ENCODE measurements at places on chromosomes 12 and 14.
A peak's percentile ranks its signal among the peaks of the same experiment; 100 is the strongest.

DNA sequence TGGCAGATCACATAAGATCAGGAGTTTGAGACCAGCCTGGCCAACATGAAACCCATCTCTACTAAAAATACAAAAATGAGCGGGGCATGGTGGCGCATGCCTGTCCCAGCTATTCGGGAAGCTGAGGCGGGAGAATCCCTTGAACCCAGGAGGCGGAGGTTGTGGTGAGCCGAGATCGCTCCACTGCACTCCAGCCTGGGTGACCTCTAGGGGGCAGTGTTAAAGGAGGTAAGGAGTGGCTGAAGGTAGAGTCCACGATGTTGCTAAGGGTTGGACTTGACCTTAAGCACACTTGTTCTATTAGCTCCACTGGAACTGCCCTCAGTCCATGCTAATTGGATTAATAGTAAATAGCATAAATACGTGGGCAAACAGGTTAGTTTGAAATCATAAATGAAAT lies 62.4 kb upstream of the PSMC1 start:
- peak; percentile 53 for DNase-seq

DNA sequence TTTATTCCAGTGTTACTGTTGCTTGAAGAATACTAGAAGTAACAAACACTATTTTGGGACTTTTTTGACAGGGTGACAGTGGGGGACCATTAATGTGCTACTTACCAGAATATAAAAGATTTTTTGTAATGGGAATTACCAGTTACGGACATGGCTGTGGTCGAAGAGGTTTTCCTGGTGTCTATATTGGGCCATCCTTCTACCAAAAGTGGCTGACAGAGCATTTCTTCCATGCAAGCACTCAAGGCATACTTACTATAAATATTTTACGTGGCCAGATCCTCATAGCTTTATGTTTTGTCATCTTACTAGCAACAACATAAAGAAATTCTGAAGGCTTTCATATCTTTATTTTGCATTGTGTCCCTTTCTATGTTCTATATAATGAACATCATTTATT lies 44.5 kb downstream of the TMPRSS12 start:
- no peak for DNase-seq

GRCh38 chr14:29865299-29865698 lies 62.3 kb downstream of the PRKD1 start:
- DNase-seq = no peak

DNA sequence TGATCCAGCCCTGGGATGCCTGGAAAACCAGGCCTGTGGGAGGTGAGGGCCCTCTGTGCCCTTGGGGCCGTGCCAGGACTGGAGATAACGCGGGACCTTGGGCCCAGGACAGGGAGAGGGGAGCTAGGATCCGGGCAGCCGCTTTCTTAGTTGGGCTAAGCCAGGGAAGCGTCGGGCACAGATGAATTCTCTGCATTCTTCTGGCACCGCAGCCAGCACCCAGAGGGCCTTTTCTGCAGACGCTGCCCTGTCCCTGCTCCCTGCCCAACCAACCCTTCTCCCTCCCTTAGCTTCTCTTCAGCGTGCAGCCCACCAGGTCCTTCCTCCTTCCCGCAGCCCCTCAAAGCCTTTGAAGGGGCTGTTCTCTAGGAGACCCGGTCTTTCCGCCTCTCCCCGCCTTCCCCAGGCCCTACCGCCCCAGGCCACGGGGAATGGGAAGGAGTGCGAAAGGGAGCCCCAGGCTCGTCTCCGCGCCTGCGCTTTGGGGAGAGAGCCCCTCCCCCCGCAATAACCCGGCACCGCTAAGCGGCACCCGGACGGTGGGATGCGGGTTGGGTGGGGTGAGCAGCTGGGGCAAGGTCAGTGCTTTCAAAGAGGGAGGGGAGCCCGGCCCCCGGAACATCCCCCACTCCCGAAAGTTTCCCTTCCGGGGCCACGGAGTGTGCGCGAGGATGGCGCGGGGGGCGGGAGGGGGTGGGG lies 663 bp downstream of the NCKAP5L start:
- DNase-seq = peak; percentile 73

DNA sequence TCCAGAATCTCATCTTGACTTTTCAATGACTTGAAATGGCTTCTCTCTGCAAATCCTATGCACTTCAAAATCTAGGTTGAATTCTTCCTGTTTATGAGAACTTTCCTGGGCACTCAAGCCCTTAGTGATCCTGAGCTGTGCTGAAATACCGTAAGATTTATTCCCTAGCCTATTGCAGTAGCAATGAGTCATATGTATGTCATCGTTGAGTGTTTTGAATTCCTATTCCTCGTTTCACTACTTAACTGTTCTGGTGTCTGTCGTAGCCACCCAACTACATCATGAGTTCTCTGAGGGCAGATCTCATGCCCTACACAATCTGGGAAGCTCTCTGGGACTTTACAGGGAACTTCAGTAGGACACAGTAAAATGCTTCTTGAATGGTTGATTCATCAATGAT lies 190.8 kb upstream of the TMEM132C start:
- DNase-seq = no peak

DNA sequence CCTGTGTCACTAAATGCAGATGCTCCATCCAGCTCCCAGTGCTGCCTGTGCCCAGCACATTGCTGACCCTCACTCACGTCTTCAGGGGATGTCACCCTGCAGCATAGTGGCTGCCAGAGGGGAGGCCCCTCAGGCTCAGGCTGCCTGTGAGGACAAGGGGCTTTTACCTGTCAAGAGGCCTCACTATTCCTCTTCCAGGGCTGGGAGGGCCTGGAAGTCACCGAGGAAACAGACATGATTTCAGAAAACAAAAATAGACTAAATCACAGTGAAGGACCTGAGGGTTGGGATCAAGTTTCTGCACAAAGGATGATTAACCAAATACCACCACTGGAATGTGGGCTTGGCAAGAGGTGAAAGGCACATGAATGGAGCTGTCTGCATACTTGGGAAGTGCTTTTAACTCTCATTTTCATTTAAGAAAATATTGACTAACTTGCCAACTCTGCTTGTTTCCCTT lies 1202.3 kb downstream of the BCL11B start:
- no peak for DNase-seq

- no peak for DNase-seq
Measured at GRCh38 chr14:64201296-64201695, 92.9 kb downstream of the ESR2 start.

GRCh38 chr12:19450362-19450761 lies 11.1 kb downstream of the AEBP2 start:
- no peak for DNase-seq

GRCh38 chr12:94151582-94151981 lies 3.2 kb downstream of the PLXNC1 start:
- no peak for DNase-seq

GRCh38 chr12:132788375-132789098 lies 26.9 kb upstream of the ANKLE2 start:
- no peak for DNase-seq

- no peak for DNase-seq
Measured at GRCh38 chr12:122908915-122909314, 13.0 kb upstream of the VPS37B start.

DNA sequence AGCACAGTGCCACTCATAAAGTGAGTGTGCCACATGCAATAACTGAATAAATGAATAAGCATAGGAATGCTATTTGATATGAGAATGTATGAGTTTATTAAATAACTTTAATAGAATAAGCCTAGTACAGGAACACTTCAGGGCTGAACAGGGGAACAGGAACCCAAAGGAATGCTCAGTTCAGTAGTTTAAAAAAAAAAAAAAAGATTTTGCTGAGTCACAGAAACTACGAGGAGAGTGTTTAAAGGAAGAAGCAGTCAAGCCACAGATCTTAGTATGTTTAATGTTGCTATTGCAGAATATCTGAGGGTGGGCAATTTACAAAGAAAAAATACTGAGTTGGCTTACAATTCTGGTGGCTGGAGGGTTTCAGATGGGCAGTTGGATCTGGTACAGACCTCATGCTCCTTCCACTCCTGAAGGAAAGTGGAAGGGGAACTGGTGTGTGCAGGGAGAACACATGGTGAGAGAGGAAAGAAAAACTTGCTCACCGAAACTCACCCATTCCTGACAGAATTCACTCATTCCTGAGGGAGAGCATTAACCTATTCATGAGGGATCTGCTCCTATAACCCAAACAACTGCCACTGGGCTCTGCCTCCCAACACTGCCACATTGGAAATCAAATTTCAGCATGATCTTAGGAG lies 880.3 kb upstream of the MGAT4C start:
- DNase-seq = no peak

DNA sequence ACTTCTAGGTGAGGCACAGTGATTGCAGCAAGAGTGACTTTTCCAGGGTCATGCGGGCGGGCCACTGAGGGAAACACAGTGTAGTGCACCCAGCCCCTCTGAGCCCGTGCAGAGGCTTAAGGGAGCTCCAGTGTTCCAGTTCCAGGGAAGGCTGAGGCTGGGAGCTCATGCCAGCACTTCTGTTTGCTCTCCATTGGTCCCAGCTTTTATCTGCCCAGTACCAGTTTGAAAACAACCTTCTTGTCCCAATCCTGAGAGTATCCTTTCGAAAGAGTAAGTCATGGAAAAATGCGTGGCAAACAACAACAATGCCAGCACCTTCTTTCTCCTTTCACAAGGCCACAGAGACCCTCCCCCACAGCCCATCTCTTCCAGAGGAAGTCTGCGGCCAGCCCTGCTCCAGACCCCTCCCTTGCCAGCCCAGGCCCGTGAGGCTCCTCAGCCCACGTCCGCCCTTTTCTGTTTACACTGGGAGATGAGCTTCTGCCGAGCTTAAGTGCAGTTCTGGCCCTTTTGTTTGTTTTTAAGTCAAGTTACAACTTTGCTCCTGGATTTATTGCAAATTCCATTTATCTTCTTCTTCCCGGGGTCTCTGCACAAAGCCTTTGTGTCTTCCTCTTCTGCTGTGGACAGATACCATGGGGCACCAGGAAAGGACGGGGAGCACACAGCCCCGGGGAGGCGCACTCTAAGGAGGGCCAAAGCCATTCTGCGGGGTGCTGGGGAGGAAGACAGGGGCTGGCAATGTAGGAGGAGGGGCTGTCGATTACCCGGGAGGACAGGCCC lies 185.6 kb downstream of the ZFP36L1 start:
- DNase-seq = no peak

- DNase-seq = no peak
Measured at GRCh38 chr14:101075025-101075800, 171.7 kb upstream of the RTL1 start.

DNA sequence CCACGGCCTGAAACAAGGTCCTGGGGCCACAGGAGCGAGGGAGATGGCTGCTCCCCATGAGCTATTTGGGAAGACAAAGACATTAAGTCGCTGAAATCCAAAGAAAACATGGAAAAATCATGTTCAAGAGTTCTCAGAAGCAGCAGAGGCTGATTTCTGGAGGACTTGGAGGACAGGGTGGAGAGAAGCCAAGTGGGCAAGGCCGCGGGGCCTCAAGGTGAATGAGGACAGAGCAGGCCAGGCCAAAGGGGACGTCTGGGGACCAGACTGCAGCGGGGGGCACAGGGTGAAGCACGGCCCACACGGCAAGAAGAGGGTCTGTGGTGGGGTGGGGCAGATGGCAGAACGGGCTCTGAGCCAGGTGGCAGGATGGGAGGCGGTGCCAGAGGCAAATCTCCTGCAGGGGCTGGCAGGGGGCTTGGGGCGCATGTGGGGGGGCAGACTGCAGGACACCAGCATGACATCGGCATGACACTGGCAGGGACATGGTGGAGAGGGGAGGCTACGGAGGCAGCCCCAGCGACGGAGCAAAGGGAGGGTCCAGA lies 48.9 kb downstream of the RNF34 start:
- no peak for DNase-seq

DNA sequence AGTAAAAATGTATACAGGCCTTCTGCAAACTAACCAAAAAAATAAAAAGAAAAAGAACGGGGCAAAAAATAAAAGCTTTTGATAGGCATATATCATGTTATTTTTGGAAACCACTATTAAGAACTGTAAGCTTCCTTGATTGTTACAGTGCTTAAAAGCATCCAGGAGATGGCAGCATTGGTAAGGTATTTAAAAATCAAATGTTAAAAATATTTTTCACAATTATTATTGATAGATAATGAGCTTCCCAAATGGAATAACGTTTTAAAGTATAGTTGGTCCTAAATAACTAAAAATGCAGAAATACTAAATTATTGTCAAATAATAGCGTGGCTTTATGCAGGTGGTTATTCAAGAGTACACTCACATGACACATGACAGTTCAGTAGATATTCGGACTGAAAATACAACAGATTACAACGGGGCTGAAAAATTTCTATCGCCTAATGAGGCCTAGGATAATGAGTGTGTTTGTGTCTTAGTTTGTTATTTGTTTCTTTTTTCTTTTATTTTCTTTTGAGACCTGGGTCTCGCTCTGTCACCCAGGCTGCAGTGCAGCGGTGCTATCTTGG lies 127.2 kb upstream of the ATF7IP start:
- DNase-seq = no peak

DNA sequence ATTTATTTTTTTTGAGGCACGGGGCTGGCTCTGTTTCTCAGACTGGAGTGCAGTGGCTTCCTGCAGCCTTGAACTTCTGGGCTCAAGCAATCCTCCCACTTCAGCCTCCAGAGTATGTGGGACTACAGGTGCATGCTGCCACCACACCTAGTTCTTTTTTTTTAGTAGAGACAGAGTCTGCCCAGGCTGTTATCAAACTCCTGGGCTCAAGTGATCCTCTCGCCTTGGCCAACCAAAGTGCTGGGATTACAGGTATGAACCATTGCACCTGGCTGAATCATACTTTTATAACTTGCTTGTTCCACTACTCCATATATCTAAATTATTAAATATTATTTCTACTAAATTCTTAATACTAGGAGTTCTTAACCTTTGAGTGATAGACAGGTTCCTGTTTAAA lies 111.6 kb downstream of the BTG1 start:
- no peak for DNase-seq

GRCh38 chr12:108701779-108702441 lies 29.4 kb downstream of the CORO1C start:
- no peak for DNase-seq

GRCh38 chr12:52636592-52637258 lies 15.3 kb downstream of the KRT2 start:
- DNase-seq = no peak

GRCh38 chr12:112905451-112906089 lies 1.2 kb upstream of the OAS1 start:
- no peak for DNase-seq

DNA sequence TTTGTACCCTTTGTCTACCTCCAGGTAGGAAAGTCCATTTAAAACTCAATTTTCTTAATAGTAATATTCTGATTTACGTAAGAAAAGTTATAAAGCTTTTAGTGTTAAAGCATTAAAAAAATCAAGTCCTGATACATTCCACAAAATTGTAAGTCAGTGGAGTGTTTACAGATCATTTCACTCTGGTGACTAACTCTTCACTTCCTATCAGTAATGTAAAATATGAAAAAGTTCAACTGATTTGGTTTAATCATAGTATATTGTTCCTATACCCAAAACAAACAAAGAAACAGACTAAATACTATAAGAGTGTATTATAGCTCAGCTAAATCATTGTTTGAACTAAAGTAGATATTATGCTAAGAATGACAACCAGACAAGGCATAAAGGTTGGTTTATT lies 85.9 kb downstream of the VEZT start:
- DNase-seq = no peak

- no peak for DNase-seq
Measured at GRCh38 chr14:38310420-38310995, 54.6 kb upstream of the CLEC14A start.

DNA sequence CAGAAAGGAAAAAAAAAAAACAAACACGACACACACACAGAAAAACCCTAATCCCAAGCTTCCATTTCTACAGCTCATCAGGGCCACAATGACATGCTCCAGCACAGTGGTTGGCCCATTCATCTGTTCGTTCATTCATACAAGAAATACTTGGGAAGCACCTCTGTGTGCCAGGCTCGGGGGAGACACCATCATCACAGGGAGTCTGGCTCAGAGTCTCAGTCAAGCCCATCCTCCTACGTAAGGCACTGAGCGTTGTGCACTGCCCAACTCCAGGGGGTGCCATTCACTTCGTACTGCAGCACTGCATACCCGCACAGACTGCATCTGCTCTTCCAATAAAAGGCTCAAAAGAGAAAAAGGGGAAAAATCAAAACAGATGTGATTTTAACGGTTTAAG lies 15.3 kb downstream of the VPS37B start:
- DNase-seq = no peak
